SIG-M5 (cell line): ENCODE measurements at places on chromosomes 7 and 10.

- DNase-seq = no peak
These were observed 36.2 kb downstream of the LAMB1 start for GRCh38 chr7:107966711-107967110.

- no peak for DNase-seq
These were observed 8.8 kb downstream of the GRK5 start for GRCh38 chr10:119216127-119216526.

DNA sequence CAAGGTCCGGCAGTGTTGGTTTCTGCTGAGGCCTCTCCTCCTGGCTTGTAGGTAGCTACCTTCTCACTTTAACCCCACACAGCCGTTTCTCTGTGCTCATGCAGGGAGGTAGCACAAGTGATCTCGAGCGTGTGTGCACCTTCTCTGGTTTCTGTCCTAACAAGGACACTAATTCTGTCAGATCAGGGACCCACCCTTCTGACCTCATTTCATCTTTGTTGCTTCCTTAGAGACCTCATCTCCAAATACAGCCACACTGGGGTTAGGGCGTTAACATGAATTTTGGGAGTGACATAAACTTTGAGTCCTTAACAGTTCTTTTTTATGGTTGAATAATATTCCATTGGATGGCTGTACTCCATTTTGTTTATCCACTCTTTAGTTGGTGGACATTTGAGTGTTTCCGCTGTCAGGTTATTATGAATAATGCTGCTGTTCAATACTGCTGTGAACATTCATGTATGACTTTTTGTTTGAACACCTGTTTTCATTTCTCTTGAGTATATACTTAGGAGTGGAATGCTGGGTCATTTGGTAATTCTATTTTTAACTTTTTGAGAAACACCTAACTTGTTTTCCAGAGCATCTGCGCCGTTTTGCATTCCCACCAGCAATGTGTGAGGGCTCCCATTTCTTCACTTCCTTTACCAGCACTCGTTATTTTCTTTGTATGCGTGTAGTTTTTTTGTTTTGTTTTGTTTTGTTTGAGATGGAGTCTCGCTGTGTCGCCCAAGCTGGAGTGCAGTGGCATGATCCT lies 57.5 kb downstream of the LCOR start:
- DNase-seq = no peak

DNA sequence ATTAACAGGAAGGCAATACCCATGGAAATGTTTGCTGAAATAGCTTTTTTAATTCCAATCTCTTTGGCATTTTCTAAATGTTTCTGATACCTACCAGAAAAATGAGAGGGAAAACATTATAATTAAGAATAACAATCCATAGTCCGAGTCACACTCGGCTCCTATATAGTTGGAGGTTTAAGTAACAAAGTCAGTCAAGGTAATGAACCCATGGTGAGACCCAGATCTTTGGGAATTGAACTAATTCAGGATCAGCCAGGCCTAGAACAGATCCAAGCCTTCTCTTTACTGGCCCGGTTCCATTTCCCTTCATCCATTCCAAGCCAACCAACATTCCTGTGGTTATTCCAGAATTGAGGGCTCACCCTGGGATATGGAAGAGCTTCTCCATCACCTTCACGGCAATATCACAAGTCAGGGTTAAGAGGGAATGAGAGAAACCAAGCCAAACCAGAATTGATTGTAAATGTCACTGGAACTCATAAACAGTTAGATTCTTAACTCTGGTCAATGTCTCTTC lies 28.3 kb downstream of the ABCB4 start:
- no peak for DNase-seq

- DNase-seq = no peak
These were observed 295.1 kb downstream of the NEBL start for GRCh38 chr10:20601941-20602461.

DNA sequence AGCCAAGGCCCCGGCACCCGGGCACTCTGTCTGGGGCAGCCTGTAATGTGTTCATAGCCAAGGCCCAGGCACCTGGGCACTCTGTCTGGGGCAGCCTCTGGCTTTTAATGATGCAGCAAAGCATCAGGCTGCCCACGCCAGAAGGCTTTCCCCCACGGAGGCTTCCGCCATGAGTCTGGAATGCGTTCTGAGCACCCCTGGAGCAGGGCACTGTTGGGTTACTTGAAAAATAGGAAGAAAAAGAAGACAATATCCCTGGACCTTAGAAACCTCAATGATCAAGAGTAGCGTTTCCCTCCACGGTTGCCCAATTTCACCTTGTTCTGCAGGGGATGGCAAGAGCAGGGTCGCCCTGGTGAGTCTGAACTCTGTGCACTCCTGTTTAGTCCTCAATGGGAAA lies 565.0 kb downstream of the PTPRN2 start:
- no peak for DNase-seq

- DNase-seq = no peak
These were observed 24.9 kb downstream of the NUDT1 start for GRCh38 chr7:2266911-2267310.

- no peak for DNase-seq
These were observed 54.8 kb downstream of the PPP1R17 start for GRCh38 chr7:31741852-31742251.

GRCh38 chr10:80451132-80451531 lies 3.0 kb upstream of the TSPAN14 start:
- no peak for DNase-seq

DNA sequence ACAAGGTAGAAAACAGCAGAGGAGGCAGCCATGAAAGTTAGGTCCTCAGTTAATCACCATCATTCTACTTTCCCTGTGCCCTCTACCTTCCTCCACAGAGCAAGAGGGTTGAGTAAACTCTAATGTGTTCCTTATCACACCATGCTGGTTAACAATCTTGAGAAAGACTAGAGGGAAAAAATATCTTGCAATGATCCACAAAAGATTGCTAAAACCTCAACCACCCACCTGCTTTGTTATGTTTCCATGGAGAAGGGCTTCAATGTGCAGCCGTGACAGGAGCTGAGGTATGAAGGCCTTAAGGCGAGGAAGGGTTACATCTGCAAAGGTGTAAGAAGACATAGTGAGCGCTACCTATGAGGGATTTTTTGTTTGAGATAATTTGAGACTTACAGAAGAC lies 103.9 kb downstream of the IDE start:
- no peak for DNase-seq

DNA sequence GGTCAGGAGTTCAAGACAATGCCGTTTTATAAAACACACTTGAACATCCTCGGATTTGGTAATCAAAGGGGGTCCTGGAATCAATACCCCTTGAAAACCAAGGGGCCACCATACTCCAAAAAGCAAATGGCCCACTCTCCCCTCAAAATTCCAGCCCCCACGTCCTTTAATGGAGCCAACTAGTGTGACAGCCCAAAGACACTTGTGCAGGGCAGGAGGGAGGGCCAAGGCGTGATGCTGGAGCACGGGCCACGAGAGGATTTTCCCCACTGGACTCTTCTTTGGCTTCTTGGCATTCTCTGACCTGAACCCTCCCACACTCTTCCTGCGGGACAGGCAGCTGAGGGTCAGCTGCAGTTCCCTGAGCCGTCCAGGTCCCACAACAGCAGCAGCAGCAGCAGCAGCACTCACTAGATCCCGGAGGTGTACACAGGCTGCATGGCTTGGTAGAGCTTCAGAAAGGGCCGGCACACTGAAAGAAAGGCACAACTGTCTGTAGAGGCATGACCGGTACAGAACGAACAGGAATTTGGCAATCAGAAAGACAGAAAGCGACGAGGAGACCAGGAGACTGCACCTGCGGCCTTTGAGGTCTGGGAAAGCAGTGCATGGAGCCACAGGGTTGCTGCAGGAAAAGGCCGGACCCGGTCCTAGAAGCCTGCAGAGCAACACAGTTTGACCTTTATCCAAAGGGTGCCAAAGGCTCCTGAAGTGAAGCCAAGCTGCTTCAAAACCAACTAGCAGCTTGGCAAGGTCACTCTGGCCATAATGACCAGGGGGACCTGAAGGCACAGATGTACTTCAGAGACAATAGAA lies 168.2 kb downstream of the TNS3 start:
- DNase-seq = no peak

DNA sequence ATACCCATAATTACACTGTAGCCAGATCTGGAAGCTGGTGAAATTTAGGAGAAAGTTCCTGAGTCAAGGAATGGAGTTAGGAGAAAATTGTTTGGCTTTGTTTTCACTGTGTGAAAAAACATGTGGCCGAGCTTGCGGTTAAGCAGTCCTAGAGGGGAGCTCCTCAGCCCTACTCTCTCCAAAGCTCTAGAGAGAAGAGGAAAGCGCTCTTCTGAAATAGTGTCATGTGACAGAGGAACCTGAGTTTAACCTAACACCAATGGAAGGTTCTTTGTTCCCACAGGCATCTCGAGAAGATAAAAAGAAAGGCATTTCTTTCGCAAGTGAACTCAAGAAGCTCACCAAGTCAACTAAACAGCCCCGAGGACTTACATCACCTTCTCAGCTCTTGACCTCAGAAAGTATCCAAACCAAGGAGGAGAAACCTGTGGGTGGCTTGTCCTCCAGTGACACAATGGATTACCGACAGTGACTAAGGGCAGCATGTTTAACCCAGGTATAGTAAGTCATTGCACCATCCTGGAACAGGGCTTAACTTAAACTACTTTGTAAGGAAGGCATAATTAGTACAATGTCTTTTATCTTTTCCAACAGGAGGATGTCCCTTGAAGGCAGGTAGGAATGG lies 38.0 kb downstream of the NOC3L start:
- no peak for DNase-seq

DNA sequence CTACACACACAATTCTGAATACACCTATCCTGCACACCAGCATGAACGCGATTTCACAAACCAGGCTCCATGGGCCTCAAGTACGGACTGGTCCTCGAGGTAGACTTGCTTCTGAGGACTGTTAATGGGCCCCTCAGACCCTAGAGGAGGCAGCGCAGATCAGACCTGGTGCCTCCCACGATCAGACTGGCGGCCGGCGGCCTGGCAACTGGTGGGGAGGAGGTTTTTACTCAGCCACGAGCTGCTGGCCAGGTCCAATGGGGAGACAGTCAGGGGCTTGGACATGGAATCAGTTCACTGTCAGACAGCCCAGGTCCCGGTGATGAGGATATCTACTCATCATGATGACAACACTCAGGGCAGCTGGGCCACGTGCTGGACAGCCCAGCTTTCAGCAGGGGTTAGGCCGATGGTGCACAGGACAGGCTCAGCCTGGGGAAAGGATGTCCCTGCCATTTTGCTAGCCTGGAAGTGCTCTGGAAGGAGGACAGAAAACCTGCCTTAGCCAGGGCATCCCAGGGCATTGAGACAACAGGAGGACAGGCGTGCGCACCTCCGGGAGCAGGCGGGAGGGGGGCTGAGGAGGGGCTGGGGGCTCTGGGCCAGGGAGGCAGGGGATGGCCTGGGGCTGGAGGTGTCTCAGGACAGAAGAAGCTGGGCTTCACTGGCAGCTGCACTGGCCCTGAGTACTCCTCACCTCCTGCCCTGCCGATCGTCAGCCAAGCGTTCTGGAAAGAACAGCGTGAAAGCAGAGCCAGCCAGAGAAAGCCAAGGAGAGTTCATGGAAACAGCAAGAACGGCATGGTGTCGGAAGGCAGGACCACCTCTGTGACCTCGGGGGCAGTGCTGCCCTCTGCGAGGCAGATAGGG lies 48.0 kb upstream of the RASGEF1A start:
- DNase-seq = no peak

DNA sequence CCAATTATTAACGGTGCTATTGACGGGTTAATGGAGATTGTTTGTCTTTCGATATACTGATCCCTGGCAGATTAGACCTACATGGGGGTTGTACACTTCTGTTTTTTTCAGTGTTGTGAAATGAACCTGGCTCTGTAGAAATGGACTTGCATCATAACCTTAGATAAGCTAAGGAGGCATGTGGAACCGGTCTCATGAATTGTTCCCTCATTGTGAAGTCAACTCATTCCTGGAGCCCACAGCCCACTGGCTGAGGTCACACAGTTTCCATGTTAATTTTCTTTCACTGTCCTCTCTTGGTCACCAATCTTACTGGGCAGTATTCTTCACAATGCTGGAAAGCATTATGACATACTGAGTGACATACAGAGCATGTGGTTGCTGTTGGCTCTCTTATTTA lies 202.8 kb downstream of the BMPER start:
- no peak for DNase-seq

GRCh38 chr7:86981127-86981526 lies 78.3 kb downstream of the ELAPOR2 start:
- DNase-seq = no peak

GRCh38 chr7:96596120-96596826 lies 113.4 kb downstream of the SEM1 start:
- no peak for DNase-seq

DNA sequence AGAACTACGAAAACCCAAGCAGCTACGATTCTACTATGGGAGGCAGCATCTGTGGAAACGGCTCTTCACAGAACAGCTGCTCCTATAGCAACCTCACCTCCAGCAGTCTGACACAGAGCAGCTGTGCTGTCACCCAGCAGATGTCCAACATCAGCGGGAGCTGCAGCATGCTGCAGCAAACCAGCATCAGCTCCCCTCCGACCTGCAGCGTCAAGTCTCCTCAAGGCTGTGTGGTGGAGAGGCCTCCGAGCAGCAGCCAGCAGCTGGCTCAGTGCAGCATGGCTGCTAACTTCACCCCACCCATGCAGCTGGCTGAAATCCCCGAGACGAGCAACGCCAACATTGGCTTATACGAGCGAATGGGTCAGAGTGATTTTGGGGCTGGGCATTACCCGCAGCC lies 81.6 kb upstream of the SAMD8 start:
- DNase-seq = no peak

- no peak for DNase-seq
These were observed 205.3 kb upstream of the MKLN1 start for GRCh38 chr7:131122394-131122793.

DNA sequence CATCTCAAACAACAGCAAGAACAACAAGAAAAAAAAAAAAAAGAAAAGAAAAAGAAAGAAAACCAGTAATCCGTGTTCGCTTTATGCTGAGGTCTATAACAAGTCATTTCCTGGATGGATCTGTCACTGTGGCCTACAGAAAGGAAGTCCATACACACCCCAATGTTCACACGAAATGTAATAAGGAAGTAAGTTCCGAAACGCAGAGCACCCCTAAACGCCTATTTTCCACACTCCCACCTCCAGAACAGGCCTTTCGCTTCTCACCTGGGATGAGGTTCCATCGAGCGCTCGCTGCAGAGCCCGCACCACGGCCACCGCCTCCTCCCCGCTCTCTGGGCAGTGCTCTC lies 735 bp downstream of the ZNF394 start:
- no peak for DNase-seq
